SW480 (cell line): ENCODE measurements at places on chromosomes 3 and 15.

GRCh38 chr3:59695860-59696259 lies 646.0 kb upstream of the CFAP20DC start:
- DNase-seq: no peak

GRCh38 chr3:4672725-4673275 lies 179.7 kb downstream of the ITPR1 start:
- no peak for DNase-seq

GRCh38 chr3:128950223-128950938 lies 43.5 kb downstream of the CFAP92 start:
- DNase-seq: no peak

DNA sequence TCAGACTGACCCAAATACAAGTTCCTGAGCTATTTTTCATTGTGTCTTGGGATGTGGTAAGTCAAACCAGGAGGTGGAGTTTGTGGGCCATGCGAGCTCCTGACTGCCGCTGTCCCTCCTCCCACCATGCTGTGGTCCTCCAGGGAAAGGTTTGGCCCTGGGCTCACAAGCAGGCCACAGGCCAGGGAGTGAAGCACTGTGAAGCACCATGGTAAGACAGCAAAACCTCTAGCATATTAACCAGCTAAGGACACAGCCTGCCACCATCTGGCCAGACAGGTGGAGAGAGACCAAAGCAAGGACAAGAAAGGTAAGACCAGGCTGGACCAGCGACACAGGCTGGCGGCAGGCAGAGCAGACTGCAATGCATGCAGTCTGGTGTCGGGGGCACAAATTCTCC lies 15.3 kb downstream of the RAB43 start:
- peak; percentile 30 for DNase-seq

GRCh38 chr3:170178651-170179050 lies 2.9 kb downstream of the PHC3 start:
- DNase-seq: no peak

DNA sequence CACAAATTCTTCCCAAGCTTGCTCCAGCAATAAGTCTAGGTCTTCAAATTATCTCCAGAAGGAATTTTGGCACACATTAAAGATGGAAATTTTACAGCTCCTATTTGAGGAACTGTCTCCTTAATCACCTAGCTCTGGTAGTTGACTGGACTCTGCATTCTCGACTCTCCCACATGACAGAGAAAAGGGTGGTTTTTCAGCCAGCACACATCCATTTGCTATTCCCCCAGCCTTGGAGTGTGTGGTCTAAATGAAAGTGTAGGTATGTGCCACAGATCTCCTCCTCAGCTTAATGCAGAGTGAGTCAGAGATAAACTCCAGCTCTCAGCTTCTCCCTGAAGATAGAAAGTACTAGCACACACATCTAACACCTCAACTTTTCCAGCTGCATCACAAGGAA lies 62.2 kb upstream of the ALCAM start:
- no peak for DNase-seq

DNA sequence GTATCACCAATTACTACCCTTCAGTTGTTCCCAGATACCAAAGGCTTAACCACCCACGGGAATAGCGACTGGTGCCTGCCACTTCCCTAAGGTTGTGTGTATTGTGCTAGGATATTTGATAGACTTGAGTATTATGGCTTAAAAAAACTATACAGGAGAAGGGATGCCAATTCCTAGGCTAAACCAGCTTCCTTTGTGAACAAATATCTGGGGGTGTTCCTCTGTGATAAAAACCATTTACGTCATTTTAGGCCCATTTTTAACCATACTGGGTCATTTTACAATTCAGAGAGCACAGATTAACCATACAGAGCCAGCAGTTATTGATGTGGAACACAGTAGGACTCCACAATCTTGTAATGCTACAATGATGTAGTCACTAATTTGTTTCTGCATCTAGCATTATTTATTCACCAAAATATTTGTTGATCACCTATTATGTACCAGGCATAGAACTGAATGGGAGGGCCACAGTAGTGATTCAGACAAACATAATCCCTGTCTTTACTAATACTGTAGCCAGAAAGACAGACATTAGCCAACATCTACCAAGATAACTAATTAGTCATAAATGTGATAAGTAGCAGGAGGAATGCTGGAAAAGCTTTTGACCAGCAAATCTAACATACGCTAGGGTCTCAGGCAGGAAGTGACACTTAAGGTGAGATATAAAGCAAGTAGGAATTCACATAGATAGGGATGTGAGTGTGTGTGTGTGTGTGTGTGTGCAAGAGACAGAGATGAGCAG lies 184.8 kb downstream of the MECOM start:
- no peak for DNase-seq

- DNase-seq: no peak
Measured at GRCh38 chr15:45387380-45388007, 9.2 kb upstream of the GATM start.

GRCh38 chr3:138854204-138854603 lies 19.5 kb upstream of the PIK3CB start:
- no peak for DNase-seq

DNA sequence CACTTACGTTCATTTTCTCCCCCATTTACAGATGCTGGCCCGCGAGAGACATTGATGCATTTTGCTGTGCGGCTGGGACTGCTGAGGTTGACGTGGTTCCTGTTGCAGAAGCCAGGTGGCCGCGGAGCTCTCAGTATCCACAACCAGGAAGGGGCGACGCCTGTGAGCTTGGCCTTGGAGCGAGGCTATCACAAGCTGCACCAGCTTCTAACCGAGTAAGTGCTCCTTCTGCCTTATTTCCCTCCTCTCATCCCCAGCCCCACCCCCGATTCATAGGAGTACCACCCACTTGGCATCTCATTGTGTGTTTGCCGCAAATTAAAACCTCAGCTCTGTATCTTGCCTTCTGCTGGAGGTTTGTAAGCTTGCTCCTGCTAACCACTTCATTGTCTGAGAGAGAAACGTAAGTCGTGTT lies 163.3 kb downstream of the AKAP13 start:
- DNase-seq: no peak

DNA sequence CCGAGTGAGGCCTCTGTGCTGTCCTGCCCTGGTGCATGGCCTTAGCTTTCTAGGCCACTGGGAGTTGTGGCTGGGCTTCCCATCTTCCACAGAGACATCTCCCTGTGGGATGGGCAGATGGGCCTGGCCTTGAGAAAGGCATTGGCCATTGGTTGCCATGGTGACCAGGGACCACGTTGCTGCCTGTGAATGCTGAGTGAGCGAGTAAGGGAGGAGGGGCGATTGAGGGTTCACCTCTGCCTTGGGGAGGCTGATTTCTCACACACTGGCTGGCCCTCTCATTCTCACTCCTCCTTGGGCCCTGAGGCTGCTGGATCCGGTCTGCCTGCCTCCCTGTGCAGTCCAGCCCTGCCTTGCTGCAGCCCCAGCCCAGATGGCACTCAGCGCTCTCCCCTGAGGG lies 26.4 kb upstream of the DOCK3 start:
- no peak for DNase-seq

GRCh38 chr3:194333981-194334320 lies 17.2 kb downstream of the CPN2 start:
- DNase-seq: no peak

- DNase-seq: no peak
Measured at GRCh38 chr15:68349151-68349550, 71.6 kb downstream of the FEM1B start.

DNA sequence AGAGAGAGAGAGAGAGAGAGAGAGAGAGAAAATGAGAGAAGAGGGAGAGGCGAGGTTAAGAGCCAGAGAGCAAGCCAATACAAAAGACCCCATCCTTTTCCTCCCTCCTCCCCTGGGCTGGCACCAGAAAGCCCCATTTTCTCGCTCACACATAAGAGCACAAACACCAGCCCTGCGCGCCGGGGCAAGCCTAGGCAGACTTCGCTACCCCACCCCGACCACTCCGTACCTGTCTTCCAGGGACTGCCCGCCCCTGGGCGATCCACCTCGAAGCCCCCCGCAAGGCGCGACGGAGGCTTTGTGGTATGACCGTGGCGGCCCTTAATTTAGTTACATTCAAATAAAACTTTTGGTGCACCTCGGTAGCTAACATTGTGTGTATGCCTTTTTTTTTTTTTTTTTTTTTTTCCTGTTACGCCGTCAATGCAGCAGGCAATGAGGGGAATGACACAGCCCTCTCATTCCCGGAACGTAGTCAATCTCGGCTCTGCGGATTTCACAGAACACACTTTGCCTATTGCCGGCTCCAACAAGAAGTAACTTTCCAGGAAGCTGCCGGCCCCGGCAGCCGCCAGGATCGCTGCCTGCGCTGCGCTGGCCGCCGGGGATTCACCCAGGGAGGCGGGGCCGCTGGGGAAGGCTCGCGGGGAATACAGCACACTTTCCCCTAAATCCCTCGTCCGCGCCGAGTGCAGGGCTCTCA lies 7.7 kb downstream of the BCL6 start:
- DNase-seq: peak; percentile 60

DNA sequence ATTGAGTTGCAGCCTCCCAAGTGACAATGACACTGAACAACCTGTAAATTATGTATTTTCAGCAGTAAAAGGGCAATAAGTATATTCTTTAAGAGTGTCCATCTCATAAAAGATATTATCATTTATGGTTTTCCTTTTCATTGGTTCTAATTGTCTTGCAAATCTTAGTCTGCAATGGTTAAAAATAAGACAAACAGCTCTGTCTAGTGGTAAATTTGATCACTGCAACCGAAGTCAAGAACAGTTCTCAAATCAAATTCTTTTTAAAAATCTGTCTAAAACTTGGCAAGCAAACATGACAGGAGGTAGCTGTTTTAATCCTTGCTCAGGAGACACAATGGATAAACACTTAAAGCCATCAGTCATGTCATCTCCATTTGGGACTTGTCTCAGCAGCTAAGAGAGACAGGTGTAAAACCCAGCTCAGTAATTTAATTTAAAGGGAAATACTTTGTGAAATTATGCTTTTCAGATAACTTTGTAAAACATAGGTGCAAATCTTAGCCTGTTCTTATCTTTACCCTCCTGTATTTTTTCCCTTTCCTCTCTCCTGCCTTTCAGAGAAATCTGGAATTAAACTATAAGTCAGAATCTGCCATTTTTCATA lies 150.3 kb upstream of the ARHGEF26 start:
- DNase-seq: peak; percentile 19

DNA sequence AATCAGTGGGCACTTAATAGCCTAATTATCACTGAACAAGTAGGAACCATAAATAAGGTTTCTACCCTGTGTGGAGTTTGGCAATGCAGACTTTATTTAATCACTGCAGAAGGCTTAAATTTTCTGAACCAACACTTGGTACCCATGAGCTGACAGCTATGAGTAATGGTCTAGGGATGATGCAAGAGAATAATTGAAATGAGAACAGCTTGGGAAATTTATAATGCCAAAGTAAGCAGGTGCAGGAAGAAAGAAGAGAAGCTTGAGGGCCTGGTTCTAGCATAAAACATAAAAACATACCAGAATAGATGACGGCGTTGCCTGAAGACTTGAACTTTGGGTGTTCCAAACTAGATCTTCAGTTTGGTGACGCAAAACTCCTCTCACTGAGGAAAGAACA lies 67.0 kb downstream of the IMPG2 start:
- no peak for DNase-seq

DNA sequence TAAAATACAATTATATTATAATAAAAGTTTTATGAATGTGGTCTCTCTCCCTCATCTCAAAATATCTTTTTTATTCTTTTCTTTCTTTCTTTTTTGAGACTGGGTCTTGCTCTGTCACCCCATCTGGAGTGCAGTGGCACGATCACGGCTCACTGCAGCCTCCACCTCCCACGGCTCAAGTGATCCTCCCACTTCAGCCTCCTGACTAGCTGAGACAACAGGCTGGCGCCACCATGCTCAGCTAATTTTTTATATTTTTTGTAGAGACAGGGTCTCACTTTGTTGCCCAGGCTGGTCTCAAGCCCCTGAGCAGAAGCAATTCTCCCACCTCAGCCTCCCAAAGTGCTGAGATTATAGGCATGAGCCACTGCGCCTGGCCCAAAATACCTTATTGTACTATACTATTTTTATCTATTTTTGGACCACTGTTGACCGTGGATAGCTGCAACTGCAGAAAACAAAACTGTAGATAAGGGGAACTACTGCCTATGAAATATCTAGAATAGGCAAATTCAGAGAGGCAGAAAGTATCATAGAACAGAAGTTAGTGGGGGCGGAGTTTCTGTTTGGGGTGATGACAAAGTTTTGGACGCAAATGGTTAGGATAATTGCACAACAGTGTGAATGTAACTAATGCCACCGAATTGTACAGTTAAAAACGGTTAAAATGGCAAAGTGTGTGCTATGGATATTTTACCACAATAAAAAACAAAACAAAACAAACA lies 66.6 kb downstream of the SLC12A8 start:
- no peak for DNase-seq

DNA sequence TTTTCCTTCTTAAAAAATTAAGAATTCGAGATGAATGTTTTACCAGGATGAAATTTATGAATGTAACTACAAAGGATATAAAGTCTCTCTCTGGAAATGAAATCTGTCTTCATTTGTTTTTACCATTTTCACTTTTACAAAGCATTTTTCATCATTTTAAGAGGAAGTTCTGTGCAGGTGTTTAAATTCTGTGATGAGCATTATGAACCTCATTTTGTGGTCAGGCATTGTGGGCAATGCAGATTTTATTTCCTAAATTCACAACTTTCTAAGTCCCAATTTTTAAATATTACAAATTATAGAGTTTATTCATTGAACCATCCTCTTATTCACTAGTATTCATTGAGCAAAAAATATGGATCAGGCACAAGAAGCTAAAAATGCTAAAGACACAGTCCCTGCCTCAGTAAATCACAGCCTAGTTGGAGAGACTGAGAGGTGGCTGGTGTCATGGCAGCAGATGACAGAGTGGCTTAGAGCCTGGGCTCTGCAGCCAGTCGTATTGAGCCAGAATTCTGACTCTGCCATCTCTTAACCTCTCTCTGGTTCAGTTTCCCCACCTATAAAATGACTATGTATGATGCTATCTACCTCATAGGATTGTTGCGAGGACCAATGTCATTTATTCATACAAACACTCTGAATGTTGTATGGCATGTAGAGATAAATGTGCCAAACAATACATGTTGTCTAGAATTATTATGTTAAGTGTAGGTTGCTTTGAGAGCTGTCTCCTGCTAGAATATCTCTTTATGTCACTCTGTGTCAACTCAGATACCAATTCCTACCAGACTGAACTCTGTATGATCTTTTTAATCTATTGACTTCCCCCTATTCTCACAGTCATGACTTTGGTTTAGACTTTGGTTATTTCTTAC lies 7.5 kb upstream of the TGFBR2 start:
- DNase-seq: no peak

- DNase-seq: no peak
Measured at GRCh38 chr15:68972201-68973065, 42.1 kb upstream of the NOX5 start.

GRCh38 chr3:114498539-114499370 lies 204.9 kb downstream of the TIGIT start:
- DNase-seq: peak; percentile 91

GRCh38 chr3:43307226-43307625 lies 20.9 kb downstream of the SNRK start:
- DNase-seq: no peak

GRCh38 chr15:92068121-92068520 lies 214.6 kb downstream of the SLCO3A1 start:
- DNase-seq: no peak
